Renal cortical epithelial cell (primary cell): ENCODE measurements at places on chromosomes 12 and 14. TPM values are rescaled to one million over a fixed set of nuclear protein-coding genes. Genes with fewer than 3 reads are reported as not detected.
A peak's percentile ranks its signal among the peaks of the same experiment; 100 is the strongest.

DNA sequence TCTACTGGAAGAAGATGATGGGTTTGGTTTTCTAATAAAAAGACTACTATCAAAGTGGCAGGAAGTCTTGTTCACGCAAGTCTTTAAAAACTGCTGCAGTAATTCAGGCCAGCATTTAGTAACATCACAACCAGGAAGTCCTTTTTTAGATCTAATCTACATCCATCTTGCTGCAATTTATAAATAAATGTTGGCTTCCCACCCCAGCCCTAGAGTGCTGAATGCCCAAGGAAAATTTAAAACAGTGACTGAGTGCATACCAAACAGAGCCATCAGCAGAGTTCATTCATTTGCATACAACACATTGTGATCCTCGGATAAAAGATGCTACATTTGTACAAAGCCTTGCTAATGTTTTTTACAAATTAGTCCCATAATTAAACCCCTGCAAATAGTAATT, 72.1 kb downstream of the PHLDA1 start:
- no peak for DNase-seq

GRCh38 chr12:120528861-120529525, at the start of gene COQ5:
Gene COQ5 (minus strand): TSS chr12:120529158. CDS start chr12:120529141, 17 bp downstream.
- peak; percentile 64 for DNase-seq

GRCh38 chr12:16605642-16606116, 283 bp downstream of the LMO3 start:
- peak; percentile 4 for DNase-seq

DNA sequence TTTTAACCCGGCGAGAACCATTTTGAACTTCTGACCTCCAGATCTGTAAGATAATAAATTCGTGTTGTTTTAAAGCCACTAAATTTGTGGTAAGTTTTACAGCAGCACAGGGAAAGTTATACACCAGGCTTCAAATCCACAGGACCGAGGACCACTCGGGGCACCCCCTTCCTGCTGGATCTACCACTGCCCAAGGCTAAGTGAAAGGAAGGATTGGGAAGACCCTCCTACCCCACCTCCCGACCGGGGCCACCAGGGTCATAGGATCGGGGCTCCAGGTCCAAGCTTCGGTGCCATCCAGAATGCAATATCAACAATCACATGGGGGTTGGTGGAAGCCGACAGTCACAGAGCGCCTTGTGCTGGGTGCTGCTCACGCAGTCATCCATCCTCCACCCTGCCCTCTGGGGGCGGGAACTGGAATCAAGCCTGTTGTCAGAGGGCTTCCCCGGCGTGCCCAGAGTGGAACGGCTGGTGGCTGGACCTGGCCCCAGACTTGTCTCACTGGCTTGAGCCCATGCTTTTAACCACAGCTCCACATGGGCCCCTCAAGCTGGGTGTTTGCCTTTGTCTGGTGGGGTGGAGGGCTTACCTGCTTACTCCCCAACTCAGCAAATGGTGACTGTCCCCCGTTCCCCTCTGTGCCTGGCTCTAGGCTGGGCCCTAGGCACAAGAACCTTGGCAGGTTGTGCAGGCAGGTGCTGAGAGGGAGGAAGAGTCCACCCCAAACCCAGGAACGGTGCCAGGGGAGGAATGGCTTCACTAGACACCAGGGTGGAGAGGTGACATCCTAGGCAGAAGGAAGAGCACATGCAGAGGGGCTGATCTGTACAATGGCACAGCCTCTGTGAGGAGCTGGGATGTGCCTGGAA, 180.3 kb upstream of the RTL1 start:
- DNase-seq = no peak

Gene ARID4A
- total RNA-seq = 6.4 and 18.6 TPM in 2 replicates

Gene PMCH
- not detected in 2 replicates for total RNA-seq

Gene KRT73
- not detected in 2 replicates for total RNA-seq

Gene CARMIL3
- total RNA-seq = 0.10 TPM in 1 of 2 replicates, not detected in the other
